ENCODE measurements at places on chromosomes 2 and 18.
A peak's percentile ranks its signal among the peaks of the same experiment; 100 is the strongest.

DNA sequence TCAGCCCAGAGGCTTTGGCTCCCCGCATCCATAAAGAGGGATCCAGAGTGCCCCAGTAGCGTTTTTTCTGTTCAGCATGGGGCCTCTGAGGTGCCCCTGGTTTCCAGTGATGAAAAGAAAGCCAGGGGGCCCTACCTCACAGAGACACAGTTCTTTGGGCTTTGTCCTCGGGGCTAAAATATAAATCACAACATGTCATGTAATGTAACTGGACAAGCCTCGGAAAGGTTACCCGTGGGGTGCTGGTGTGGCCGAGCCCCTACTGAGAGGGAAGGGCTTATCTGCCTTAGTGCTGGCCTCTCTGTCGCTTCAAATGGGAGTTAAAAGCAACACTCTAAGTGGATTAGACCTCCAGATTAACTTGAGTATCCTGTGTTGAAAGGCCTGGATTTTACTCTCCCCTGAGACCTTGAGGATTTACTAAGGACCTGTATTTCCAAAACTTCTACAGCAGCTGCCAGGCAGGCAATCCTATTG, 251.6 kb upstream of the APCDD1 start:
- no peak for DNase-seq

GRCh38 chr2:219205165-219205538, 1.4 kb upstream of the ZFAND2B start:
- DNase-seq, result peak; percentile 0

GRCh38 chr18:22346401-22346952, 71.2 kb downstream of the CTAGE1 start:
- DNase-seq, result no peak

DNA sequence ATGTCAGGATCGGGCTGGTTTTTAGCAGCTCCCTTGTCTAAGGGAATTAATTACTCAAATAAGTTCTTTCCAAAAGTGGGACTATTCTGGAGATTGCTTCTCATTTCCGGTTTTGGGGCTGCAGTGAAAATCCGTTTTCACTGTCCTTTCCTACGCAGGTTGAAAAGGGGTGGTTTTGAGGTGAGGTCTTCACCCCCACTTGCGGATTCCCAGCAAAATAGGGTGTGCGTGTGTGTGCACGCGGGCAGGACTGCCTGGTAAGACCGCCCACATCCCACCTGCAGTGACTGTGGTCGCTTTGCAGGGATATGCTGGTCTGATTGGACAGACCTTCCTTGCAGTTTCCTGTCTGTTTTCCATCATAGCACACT, 472 bp upstream of the PLEKHM3 start:
- no peak for DNase-seq

- no peak for DNase-seq
Observed at GRCh38 chr2:50720697-50721315, 311.1 kb downstream of the NRXN1 start.

DNA sequence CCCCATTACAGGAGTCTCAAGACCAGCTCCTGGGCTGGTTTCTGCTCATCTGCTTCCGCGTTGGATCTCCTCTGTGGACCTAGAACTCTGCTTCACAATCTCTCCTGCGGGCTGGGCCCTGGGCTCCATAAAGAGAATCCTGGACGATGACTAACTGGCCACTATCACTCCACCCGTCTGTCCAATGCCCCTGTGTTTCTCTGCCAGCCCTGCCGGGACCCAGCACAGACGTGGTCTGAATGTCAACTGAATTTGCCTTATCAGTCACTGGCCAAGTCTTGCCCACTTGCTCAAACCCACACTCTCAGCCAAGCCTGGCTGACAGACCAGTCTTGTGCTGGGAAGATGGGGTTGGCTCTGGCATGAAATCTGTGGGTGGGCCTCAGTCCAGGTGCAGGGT, 17.4 kb downstream of the KIF3C start:
- DNase-seq, result peak; percentile 80

DNA sequence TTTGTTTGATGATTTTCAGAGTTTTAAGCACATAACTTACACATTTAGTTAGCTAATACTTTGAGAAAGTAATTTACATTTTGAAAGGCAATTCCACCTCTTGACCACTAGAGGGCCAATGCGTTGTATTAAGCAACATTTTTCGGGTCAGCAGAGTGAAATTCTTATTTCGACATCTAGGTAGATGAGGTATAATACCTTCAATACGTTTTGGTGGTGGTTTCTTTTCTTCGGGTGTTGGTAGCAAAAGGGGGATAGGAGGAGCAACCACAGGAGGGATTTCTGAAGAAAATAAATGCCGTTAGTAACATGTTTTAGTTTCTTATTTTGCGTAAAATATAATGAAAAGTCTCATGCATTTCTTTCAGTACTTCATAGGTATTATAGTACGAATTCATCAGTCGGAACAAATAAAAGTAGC, 106.3 kb downstream of the TTN start:
- peak; percentile 30 for DNase-seq

DNA sequence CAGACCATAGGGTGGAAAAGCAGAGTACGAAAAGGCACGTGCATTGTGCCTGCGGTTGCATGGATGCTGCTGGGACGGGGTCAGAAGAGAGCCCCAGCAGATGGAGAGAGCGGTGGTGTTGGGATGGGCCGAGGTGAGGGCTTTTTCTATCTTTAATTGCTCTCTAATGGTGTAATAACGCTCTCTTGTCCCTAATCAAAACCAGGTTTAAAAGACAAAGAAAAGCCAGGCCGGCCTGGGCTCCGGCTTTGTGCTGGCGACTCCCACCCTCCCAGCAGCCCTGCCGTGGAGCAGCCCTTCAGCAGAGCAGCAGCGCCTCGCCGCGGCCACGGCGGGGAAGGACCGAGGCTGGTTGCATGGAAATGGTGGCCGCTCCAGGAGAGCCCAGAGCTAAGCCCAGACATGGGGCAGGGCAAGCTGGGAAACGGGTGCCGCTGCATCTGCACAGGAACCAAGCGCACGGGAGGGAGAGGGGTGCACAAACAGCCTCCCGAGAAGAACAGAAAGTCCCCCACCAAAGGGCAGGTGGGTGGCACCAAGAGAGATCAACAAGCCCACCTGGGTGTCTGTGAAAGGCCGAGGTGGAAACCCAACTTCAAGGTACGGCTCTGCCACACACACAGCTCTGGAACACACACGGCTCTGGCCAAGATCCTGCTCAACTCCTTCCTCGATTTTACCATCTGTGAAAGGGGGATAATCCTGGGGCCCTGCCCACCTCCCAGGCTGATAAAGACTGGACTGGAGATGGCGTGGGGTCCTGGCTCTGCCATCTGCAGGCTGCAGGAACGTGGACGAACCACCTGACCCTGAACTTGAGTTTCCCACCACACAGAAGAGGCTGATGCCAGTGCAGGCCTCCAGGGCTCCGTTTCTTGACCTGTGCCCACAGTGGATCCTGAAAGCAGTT, 15.0 kb downstream of the HS1BP3 start:
- peak; percentile 51 for DNase-seq

- no peak for DNase-seq
Observed at GRCh38 chr2:200735061-200735460, 76.6 kb upstream of the BZW1 start.

GRCh38 chr2:239223310-239224198, 177.3 kb downstream of the HDAC4 start:
- DNase-seq, result no peak

- no peak for DNase-seq
Observed at GRCh38 chr2:9539531-9539930, 16.1 kb downstream of the ADAM17 start.

DNA sequence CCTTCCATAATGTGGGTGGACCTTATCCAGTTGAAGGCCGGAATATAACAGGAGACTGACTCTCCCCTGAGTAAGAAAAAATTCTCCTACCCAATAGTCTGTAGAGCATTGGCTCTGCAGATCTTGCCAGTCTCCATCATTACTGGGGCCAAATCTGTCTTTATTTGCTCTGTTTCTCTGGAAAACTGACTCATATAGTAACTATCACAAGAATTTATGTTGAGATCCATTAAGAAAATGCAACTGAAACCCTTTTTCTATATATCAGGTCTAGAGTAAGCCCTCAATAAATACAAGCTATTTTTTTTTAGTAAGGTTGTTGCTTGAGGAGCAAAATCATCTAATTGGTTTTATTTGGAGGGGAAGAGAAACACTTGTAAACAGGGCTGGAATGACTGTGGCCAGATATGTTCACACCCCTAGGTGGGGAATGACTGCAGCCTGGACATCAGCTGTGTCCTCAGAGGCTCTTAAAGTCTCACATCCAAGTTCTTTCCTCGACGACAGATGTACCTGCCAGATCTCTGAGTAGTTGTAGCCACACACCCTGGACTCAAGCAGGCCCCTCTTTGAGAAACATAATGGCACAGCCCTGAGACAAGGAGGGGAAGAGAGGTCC, 339.7 kb downstream of the TNS1 start:
- no peak for DNase-seq

GRCh38 chr2:238425979-238426567, 654 bp upstream of the ASB1 start:
- DNase-seq, result peak; percentile 36

- peak; percentile 56 for DNase-seq
Observed at GRCh38 chr2:33497221-33497650, 20.8 kb downstream of the RASGRP3 start.

GRCh38 chr2:223647258-223647952, 45.2 kb upstream of the SCG2 start:
- no peak for DNase-seq

GRCh38 chr2:144822966-144823365, 303.0 kb upstream of the ZEB2 start:
- no peak for DNase-seq

GRCh38 chr2:238926761-238927611, 79.1 kb downstream of the TWIST2 start:
- DNase-seq, result no peak

- DNase-seq, result no peak
Observed at GRCh38 chr2:167144179-167144898, 256.1 kb downstream of the XIRP2 start.

GRCh38 chr2:239008004-239008403, 160.1 kb downstream of the TWIST2 start:
- DNase-seq, result no peak

DNA sequence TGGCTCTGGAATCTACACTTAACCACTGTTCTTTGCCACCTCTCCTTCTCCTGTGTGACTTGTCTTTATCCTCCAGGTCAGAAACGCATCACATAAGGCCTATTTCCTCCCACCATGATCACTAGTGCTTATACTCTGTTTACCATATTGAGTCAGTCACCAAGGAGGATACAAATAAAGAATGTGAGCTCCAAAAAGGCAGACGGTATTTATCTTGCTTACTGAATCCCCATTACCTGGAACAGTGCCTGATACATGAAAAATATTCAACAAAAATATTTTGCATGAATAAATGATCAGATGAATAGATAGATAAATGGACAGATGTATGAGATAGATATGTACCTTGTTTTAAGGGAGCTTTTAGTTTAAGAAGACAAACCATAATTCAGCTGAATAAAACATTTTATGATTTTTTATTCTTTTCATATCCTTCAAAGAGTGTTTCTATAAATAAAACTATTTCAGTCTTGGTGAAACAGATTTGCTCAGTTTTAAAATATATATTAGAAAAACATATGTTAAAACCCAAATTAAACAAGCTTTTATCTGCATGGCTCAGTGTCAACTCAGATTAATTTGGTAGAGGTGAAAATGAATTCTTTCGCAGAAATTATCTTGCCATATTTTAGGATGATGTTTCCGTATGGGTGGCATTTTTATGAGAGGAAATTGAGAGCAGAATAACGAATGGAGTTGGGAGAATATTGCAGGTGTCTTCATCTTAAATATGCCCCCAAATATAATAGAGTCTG, 799.9 kb downstream of the DCC start:
- no peak for DNase-seq

DNA sequence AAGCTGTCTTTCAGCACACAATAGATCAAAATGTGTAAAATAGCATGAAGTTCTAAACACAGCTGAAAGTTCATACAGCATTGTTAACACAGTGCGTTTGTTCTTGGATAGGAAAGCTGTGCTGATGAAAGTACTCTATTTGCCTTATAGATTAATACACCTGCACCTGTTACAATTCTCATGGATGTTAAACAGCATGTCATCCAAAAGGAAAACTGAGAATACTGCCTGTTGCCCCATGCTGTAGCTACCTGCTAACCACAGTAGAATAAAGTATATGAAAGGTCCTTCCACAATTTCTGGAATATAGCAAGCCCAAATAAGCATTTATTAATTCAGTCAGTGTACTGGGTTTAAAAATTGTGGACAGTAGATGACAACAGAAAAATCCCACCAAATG, 166.7 kb upstream of the DTNA start:
- no peak for DNase-seq

- no peak for DNase-seq
Observed at GRCh38 chr18:31261792-31262582, 56.0 kb upstream of the DSG1 start.

- no peak for DNase-seq
Observed at GRCh38 chr18:25109484-25109883, 242.5 kb downstream of the ZNF521 start.

GRCh38 chr2:2853346-2853745, 522.3 kb upstream of the MYT1L start:
- no peak for DNase-seq

- no peak for DNase-seq
Observed at GRCh38 chr18:31065036-31065773, 22.7 kb upstream of the DSC3 start.

GRCh38 chr2:71423817-71424420, 29.4 kb upstream of the DYSF start:
- DNase-seq, result no peak

GRCh38 chr18:79151191-79151590, 82.0 kb downstream of the ATP9B start:
- no peak for DNase-seq

- no peak for DNase-seq
Observed at GRCh38 chr18:3793545-3793944, 343.6 kb downstream of the TGIF1 start.

DNA sequence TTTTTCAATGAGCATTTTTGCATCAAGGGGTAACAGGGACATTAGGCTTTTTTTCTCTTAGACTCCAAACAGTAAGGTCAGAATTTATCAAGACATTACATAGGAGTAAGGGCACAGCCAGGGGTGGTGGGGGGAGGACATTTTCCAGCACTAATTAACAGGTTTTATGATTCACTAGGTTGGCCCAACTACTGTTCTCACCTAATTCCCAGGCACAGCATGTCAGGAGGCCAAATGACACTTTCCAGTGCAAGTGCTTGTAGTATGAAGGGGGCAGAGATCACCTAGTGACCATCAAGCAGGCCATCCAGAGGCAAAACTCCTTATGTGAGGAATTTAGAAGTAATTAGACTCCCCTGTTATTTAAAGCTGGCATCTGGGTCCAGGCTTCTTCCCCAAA, 3.9 kb upstream of the MBD2 start:
- no peak for DNase-seq

Measured in hematopoietic multipotent progenitor cell treated with erythropoietin and hydrocortisone succinate and interleukin-3 and kit ligand, for 8 days (in vitro differentiated cells).